Muscle of arm (tissue), 14 donors: ENCODE measurements at places on chromosomes 6 and 20.
A peak's percentile ranks its signal among the peaks of the same experiment; 100 is the strongest.

- no peak for DNase-seq
Observed at GRCh38 chr6:158647501-158647900, 2.4 kb upstream of the SYTL3 start.

DNA sequence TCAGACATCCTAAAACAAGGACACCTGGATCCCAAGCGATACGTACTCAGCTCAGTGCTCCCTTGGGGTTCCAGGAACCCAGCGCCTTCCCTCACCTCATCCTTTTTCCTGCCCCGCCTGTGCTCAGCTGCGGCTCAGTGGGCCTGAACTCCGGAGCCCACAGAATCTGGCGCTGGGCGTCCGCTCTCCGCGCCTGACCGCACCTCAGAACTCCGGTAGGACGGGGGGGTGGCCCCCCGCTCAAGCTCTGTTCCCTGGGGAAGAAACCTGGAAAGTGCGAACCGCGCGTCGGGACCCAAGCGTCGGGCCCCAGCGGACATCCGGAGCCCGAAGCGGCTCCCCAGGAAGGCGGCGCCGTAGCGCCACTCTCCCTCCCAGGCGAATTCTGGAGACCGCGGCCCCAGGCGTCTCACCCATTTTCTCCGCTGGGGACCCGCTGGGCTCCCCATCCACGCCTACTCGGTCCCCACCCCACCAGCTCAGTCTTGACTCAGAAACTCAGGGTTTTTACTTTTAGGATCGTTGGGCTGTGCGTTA is 336 bp upstream of the LY6G5C start:
- no peak for DNase-seq

DNA sequence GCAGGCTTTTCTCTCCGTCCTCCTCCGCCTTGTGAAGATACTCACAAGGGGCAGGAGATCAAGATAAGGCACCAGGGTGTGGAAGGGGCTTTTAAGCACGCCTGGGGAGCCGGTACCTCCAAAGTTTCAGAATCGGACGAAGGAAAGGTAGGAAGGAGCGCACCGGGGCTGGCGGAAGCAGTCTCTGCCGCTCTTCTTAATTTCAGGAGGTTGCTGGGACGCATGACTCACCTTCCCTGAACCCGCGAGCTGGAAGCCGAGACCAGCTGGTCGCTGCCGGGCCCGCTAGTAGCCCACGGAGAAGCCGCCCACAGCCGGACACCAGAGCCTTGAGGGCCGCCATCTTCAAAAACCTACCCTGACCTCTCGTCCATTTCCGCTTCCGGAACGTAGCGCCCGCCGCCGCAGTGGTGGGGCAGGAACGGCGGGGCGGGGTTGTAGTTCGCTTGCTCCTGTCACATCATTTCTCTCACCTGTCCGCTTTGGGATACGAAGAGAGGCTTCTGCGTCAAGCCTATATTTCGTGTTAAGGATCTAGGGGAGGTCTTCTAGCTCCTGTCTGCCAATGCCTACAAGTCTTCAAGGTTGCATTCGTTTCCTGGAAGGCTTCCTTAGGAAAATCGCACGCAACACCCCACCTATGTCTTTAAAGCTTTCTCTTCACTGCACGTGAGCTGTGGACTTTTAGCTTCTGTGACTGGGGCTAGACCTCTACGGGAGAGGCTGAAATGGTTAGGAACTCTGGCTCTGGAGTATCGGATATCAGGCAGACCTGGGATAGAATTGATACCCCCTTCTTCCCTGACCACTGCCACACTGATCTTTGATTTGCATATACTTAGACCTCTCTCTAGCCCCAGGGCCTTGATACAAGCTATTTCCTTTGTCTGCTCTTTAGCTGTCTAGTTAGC is at the start of gene MRPS18A:
MRPS18A (minus strand) TSS at position 355 of the 911 bp plus-strand sequence; CDS start at position 343, 12 bp downstream.
- DNase-seq: peak; percentile 77

DNA sequence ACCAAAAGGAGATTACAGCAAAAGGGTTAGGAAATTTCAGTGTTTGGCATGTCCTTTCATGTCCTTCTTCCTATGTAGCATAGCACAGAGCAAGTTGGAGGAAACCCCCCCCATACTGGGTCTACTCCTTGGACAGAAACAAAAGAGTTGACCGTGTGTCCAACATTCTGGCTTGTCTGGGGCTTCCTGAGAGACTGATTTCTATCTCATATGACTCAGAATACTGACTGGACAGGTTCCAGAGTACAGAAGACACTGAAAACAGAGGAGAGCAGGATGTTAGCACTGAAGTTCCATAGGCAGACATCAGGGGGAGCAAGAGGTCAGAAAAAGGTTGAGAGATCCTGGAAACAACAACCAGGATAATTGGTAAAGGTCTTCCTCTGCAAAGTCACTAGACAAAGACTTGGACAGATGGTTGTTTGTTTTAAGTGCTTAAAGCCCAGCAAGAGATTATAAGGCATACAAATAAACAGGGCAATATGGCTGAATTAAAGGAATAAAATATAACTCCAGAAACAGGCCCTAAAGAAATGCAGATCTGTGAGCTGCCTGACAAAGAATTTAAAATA is 48.4 kb downstream of the USP49 start:
- DNase-seq: peak; percentile 63
